ENCODE measurements at places on chromosomes 7 and 10.

DNA sequence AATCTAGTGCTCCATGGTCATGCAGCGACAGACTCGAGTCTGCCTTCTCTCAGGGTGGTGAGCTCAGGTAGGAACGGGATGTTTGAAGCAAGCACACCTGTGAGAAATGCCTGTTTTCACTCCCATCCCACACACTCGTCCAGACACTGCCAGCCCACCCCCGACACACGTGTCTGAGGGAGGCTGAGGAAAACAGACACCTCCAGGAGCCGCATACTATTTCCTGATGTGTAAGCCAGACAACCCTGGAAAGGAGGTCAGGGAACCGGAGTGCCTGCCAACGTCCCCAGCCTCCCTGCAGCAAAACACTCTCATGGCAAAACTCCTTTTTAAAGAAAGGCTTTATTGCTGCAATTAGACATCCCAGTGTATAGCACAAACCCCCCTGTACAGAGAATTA, 80.2 kb downstream of the ALOX5 start:
- no peak for DNase-seq

- DNase-seq: no peak
Observed at GRCh38 chr10:24438800-24439199, 229.9 kb downstream of the KIAA1217 start.

DNA sequence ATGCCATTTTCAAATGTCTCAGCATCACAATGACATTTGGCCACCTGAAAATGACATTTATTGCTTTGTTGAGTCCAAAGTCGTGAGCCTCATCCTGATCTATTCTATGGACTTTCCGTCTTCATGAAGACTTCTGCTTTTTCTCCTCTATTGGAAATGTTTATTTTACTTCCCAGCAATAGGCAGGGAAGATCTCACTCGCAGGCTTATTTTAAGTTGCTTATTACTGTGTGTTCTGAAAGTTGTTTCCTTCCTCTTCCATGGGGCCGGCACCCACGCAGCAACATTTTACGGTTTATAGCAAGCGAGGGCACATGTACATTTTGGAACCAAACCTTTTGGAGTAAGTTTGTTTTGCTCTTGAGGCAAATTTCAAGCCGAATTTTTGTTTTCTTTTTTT, 221.0 kb upstream of the KLF6 start:
- no peak for DNase-seq

DNA sequence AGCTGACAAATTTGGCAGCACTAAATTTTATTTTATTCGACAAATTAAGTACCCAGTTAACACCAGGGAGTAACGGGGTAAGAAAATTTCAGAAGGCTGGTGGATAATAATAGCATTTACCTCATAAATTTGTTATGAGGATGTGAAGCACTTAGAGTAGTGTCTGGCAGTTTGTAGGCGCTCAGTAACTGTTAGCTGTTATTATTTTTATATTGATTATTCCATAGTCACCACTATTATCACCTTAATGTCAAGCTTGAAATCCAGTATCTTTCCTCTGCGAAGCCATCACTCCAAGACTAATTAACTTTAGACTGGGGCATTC, 563 bp upstream of the COA1 start:
- DNase-seq: no peak

- DNase-seq: no peak
Observed at GRCh38 chr10:59670269-59670668, 39.4 kb downstream of the SLC16A9 start.

GRCh38 chr7:113892818-113893217, 26.0 kb downstream of the PPP1R3A start:
- DNase-seq: no peak

- no peak for DNase-seq
Observed at GRCh38 chr10:99832439-99832838, 50.0 kb downstream of the ABCC2 start.

DNA sequence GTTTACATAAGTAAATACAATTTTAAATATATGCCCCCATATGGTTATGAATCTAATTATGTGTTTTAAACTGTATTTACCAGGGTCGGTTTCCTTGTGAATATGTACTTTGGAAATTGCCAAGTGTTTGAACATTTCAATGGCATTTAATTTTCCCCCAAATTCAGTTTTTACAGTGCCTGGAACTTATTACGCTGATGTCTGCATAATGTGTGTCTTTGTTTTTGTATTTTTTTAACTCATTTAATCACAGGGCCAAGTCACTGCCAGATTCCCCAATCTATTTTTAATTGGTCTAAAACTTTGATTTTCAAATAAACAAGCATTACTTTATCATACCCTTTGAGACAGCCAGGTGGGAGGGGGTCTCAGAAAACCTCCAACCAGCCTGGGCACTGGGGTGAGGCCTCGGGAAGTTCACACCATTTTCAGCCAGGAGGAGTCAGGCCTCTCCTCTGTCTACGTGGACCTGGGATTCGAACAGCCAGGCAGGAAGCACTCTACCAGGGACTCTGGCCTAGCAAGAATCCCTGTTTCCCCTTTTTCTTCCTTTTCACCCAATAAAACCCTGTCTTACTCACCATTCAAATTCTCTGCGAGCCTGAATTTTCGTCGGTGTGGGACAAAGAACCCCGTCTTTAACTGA, 151.5 kb upstream of the COL1A2 start:
- no peak for DNase-seq

- DNase-seq: no peak
Observed at GRCh38 chr7:47186316-47186715, 395.6 kb downstream of the TNS3 start.

- DNase-seq: no peak
Observed at GRCh38 chr10:12473491-12473890, 124.1 kb downstream of the CAMK1D start.

- DNase-seq: no peak
Observed at GRCh38 chr7:24617957-24618616, 44.8 kb downstream of the PALS2 start.

- no peak for DNase-seq
Observed at GRCh38 chr10:114180937-114181336, 1.8 kb downstream of the TDRD1 start.

DNA sequence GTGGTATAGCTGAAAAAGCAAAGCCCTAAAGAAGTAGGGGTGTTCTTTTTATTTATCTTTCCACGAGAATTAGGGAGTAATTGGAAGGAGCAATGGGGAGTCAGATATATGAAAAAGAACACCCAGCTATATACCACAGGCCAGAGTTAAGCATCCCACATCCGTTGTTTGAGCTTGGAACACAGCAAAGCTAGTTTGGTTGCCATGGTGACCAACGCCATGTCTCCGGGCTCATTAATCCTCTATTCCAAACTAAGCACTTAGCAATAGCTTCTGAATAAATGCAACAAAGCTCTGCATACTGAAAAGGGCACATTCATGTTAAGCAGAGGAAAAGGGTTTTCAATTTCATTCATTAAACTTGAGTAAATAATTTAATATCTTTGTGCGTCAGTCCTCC, 23.5 kb downstream of the ASB4 start:
- DNase-seq: no peak

DNA sequence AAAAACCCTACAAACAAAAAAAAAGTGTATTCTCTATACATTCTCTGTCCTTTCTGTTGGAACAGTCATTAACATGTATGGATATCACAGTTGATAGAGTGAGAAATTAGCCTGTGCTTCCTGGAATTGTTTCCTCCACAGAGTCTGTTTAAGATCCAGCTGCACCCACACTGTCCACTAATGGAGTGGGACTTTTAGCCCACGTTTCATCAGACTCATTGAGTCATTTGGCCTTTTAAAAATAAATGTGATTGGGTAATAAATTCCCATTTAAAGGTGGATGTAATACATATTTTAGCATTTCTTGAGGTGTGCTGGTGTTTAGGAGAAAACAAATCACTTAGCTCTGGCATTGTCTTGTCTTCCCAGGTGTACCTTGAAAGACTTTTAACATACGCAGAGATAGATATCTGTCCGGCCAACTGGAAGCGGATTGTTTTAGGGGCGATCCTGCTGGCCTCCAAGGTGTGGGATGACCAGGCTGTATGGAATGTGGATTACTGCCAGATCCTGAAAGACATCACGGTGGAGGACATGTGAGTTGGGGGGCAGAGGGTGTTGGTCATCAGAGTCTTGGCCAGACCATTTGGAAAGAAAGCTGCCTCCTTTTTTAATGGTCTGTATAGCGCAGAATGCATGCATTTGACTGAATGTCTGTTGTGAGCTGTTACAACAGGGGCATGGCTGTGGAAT, 52.3 kb upstream of the GJD4 start:
- no peak for DNase-seq

- peak; percentile 56 for DNase-seq
Observed at GRCh38 chr10:43255634-43256431, 11.0 kb downstream of the RASGEF1A start.

- no peak for DNase-seq
Observed at GRCh38 chr10:69957241-69957885, 95.3 kb upstream of the MACROH2A2 start.

DNA sequence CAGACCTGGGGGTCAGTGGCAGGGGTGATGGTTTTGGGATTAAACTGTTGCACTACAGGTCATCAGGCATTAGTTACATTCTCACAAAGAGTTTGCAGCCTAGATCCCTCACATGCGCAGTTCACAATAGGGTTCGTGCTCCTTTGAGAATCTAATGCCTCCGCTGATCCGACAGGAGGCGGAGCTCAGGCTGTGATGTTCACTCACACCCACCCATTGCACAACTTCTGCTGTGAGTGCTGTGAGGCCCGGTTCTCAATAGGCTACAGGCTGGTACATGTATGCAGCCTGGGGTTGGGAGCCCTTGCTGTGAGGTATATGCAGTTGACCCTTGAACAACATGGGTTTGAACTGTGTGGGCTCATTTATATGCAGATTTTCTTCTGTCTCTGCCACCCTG, 416.4 kb downstream of the GFRA1 start:
- no peak for DNase-seq

DNA sequence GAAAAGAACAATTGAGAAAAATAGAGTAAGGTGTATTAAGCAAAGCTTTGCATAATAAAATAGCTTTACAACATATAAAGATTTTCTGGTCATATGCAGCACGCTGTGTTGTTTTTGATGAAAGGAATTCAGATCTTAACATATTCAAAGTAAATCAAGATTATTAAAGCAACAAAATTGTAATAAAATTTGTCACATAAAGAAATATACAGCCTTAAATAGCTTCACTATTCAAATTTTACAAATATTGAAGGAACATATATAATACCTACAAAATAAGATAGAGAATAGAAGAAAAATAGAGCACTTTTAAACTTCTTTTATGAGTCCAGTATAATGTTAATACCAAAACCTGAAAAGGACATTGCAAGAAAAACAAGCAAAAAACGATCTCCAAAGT, 749.1 kb upstream of the POT1 start:
- DNase-seq: no peak

GRCh38 chr7:101123703-101124068, 3.2 kb upstream of the SERPINE1 start:
- DNase-seq: no peak

DNA sequence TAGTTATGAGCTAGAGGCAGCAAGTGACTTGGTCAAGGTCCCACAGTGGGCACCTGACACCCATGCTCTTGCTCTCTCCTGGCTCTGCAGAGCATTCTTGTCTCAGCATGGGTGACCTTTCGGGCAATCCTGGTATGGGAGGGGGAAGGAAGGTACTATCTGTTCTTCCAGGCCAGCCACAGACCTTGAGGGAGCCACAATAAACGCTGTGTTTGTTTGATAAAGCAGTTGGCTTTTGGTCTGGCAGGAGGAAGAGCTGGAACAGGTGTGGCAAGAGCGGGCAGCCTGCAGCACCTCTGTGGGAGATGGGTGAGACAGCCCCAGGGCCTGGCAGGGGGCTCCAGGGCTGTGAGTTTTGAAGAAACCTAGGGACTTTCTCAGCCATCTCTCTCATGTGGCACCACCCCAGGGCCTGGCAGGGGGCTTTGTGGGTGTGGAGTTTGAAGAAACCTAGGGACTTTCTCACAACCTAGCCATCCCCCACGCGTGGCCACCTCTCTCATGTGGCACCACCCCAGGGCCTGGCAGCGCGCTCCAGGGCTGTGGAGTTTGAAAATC, 11.4 kb downstream of the CLDN3 start:
- DNase-seq: no peak

DNA sequence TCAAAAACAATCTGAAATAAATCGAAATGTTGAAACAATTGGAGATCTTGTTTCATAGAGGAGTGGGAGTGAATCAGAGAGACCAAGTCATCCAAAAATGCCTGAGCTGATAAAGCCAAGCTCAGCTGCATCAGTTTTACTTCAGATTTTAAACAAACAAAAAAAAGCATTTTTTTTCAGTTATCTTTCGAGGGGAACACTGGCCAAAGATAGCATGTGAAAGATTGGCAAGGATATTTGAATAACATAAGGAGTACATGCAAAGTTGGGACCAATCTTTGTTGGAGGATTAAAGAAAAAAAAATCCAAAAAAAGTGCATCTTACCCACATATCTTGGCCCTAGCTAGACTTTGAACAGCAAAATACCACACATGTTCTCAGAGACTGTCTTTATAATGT, 47.2 kb downstream of the RHOBTB1 start:
- DNase-seq: no peak

DNA sequence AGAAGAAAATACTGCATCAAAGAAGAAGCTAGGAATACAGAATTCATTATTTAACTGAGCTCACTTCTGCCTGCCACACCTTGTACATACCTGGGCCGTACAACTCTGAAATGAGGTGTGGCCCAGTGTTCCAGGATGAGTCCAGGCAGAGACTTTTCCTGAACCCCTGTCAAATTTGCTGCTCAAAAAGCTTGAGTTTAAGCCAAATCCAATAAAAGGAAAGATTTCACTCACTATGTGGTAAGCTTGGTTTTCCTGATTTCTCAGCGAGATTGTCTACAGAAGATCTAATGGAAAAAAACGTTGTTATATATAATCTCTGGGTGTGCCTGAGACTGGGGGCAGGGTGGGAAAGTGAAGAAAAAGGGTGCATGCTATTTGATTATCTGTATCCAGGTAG, 72.1 kb upstream of the EGFR start:
- no peak for DNase-seq

GRCh38 chr10:129365767-129366402, 101.2 kb upstream of the MGMT start:
- DNase-seq: peak; percentile 7

DNA sequence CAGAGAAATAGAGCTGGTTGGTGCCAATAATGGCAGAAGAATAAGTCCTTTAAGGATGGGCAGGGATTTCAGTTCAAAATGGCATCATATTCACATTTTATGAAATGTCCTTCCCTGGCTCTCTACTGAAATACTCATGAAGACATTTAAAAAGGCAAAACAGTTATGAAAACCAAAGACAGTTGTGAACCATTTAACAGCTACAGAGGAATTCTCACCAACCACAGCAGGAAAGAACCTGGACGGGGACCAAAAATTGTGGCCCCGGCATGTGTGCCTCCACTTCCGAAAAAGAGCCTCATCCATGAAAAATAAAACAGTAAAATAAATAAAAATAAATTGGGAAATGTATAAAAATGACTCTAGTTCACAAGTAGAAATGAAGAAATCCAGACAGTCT, 539.5 kb downstream of the SUGCT start:
- DNase-seq: no peak

DNA sequence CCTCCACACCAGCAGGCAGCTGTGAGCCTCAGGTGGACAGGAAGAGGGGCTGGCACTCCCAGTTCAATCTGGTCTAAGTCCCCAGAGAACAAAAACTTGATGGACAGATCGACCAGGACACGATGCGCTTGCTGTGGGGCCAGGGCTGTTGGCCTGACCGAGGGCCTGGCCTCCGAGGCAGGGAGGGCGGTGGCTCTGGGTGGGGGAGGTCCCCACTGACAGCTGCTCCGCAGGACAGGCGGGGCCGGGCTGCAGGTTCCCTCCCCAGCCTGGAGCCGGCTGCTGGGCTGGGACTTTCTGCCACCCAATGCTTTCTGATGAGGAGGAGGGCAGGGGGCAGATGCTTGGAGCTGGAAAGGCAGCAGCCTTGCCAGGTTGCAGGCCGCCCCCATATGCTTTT, 37.4 kb upstream of the ADGRA1 start:
- DNase-seq: no peak

Data from stimulated activated naive CD8-positive, alpha-beta T cell treated with anti-CD3 and anti-CD28 coated beads, Interleukin-15, Interleukin-2, amounts not matched to agents 100 U/mL and 50 U/mL, for 24 hours (primary cell).